ENCODE measurements at places on chromosomes 2 and 18.
A peak's percentile ranks its signal among the peaks of the same experiment; 100 is the strongest.

DNA sequence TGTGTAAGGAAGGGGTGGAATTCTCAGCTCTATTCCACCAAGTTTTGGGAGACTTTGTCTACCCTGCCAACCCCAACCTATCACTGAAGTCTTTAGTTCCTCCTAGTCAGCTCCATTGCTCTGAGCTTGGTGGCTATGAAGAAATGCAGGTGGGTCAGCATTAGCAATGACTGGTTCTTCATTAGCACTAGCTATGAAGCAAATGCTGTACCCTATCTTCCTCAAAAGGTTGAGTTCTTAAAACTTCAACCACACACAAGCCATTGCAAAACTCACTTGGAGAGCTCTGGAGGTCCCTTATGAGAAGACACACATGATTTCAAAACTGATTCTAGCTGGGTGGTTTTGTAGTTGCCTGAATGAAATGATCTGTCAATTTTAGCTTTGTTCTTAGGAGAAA lies 193.8 kb downstream of the IKZF2 start:
- DNase-seq = no peak

DNA sequence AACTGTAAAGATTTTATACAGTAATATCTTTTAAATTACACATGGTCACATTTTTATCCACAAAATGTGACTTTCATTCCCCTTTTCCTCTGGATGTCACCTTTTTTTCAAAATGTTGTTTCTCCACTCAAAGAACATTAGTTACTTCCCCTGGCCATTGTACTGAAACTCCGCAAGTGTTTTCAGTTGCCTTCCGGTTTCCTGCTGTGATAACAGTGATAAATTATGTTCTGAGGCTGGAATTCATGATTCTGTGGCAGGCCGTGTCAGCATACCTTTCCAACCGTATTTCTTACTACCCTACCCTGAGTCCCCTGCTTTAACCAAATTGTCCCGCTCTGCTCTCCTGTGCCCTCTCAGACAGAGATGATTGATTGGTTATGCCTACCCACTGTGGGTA lies 53.5 kb downstream of the MGAT5 start:
- no peak for DNase-seq

GRCh38 chr2:109615637-109616144 lies 1.5 kb downstream of the SOWAHC start:
- DNase-seq = no peak

DNA sequence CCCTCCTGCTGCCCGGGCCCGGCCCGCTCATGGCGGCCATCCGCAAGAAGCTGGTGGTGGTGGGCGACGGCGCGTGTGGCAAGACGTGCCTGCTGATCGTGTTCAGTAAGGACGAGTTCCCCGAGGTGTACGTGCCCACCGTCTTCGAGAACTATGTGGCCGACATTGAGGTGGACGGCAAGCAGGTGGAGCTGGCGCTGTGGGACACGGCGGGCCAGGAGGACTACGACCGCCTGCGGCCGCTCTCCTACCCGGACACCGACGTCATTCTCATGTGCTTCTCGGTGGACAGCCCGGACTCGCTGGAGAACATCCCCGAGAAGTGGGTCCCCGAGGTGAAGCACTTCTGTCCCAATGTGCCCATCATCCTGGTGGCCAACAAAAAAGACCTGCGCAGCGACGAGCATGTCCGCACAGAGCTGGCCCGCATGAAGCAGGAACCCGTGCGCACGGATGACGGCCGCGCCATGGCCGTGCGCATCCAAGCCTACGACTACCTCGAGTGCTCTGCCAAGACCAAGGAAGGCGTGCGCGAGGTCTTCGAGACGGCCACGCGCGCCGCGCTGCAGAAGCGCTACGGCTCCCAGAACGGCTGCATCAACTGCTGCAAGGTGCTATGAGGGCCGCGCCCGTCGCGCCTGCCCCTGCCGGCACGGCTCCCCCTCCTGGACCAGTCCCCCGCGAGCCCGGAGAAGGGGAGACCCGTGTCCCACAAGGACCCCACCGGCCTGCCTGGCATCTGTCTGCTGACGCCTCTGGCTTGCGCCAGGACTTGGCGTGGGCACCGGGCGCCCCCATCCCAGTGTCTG lies 767 bp downstream of the RHOB start:
- peak; percentile 66 for DNase-seq

DNA sequence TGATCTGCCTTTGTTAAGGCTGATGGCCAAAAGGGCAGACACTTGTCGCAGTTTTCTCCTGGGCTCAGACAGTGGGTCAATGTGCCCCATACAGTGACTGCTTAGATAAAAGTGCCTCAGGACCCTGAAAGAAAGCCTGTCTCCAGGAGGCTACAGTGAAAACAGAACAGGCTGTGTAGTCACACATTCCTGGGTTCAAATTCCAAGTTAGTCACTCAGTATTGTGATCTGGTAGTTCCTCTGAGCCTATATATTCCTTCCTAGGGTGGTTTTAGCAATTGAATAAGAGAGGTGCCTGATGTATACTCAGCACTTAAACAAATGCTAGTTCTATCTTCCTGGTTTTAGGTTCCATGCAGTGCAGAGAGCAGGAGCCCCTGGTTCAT lies 54.4 kb downstream of the RPL37A start:
- peak; percentile 59 for DNase-seq

DNA sequence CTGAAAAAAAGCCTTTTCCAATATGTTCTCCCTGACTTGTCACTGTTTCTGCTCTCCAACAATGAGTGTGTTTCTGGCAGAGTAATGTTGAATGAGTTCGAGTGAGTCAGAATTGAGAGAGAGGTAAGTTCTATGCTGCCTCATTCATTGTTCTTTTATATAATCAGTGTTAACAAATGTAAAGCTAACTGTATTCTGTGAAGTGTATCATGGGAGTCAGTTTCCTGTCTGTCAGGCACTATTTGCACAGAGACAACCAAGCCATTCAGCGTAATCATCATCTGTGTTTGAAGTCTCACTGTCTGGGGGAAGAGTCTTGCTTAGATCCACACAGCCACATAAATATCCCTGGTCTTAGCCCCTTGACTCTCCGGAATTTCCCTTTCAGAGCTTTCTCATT lies 22.0 kb upstream of the UPP2 start:
- peak; percentile 89 for DNase-seq

DNA sequence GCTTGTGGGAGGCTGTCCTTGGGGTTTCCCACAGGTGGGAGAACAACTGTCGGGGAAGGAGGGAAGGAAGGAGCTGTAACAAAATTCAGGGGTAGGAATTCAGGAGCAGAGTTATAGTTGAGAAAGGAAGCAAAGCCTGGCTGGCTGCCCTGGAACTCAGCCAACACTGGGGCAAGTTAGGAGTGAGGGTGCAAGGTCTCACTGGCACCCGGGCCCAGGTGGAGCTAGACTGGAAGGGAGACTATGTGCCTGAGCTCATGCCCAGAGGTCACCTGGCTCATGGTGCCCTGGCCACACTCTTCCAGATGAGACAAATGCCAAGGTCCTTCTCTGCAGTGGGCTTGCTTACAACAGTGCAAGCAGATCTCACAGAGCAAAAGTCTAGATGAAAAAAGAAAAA lies 75.6 kb upstream of the ARHGAP28 start:
- DNase-seq = no peak

- DNase-seq = no peak
These were observed 149.8 kb downstream of the MYO5B start for GRCh38 chr18:50045126-50045525.

DNA sequence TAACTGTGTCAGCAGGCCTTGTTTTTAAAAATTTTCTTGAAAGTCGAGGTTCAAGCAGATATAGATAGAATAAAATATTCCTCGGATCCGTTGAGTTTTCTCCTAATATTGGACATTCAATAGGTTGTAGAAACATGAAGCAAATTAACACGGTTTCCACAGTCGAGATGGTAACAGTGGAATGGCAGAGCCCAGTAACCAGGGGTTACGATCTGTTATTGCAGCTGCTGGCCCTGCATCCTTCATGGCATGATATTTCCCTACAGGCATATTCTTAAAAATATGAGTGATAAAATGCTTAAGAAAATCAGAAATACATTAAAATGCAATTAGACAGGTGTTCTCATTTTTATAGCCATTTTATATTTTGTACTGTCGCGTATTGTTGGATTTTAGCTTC lies 117.6 kb downstream of the SNTG2 start:
- no peak for DNase-seq

GRCh38 chr2:85353876-85354285 lies 447 bp downstream of the RETSAT start:
- DNase-seq = peak; percentile 40

Data from kidney tubule cell (primary cell).